Lung microvascular endothelial cell (primary cell): ENCODE measurements at places on chromosomes 11 and 22. TPM values are rescaled to one million over a fixed set of nuclear protein-coding genes. Genes with fewer than 3 reads are reported as not detected.

Gene OR6T1
- not detected in 2 replicates for total RNA-seq

Gene CARD18
- total RNA-seq = not detected in 2 replicates

Gene BCR
- 97.0 and 129 TPM in 2 replicates for total RNA-seq

Gene CBLIF
- total RNA-seq = not detected in 2 replicates

DNA sequence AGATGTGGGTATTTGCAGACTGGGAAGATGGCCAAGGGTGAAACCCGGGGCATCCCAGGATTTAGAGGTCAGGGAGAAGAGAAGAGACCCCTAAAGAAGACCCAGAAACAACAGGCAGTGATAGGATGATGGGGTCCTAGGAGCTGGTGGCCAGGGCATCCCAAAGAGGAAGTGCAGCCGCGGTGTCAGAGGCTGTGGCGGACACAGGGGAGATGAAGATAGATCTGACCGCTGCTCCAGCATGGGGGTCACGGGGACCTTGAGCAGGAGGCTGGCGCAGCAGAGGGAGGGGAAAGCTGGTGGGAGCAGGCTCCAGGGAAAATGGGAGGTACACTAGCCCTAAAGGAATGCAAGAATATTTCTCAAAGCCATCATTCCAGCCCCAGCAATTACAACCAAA, 47.3 kb downstream of the CTTN start:
- no peak for DNase-seq

DNA sequence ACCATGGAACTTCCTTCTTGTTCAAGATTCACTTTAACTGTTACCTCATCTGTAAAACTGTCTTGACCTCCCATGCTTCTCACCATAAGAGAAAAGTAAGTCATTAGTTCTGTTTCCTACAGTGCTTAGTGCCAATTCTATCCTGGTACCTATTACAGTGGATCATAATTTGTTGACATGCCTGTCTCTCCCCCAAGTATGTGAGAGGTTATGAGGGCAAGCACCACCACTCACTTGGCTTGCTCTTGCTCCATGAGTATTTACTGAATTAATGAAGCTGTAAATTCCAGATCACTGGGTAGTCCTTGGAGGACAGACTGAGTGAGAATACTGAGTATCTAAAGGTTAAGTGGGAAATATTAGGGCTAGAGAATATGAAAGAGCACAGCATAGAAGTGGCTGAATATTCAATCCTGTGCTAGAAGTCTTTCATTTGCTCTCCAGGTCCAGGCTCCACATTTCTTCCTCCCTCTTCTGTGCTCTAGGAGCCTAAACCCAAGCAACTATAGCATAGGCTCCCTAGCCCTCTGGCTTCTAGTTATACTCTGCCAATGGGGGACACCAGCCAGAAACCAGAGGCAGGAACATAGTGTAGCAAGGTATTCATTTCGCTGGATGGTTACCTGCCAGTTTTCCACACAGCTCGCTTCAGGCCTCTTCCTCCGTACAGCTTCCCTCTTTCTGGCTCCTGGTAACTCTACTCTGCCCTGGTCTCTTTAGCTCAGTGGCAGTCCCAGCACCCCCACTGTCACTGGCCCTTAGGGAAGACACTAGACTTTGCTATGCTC, 118.2 kb upstream of the SLC5A12 start:
- DNase-seq = no peak

GRCh38 chr22:46480396-46480795, 57.0 kb downstream of the CELSR1 start:
- DNase-seq = peak; percentile 50

Gene SNX15
- total RNA-seq = 6.8 and 10.7 TPM in 2 replicates

DNA sequence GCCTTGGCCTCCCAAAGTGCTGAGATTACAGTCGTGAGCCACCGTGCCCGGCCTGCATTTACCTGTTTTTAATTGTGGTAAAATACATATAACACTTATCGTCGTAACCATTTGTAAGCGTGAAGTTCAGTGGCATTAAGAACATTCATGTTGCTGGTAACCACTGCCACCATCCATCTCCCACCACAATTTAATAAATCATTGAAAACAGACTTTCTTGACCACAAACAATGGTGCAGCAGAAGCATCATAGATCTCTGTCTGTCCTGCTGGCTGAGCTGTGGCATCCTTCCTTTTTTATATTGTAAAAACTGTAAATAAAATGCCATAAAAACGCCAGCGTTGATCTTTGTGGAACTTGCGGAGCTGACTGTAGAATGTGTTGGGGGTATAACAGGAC, 24.3 kb downstream of the LRP5 start:
- DNase-seq = no peak

DNA sequence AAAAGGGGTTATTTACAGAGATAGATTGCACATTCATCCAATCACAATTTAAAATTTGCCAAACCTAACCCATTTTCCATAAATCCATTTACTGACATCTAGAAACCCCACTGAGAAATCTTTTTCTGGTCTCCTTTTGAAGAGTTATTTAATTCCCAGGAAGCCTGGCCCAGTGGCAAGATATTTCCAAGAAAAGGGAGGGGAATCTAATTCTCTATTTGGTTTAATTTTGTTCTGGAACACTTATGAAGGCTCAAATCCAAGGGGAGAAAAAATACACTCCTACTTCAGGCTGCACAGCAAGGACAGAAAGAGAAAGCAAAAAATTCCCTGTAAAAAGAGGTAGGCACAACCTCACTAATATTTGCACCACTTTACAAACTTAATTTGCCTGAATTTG, 88.2 kb upstream of the LDLRAD3 start:
- no peak for DNase-seq

GRCh38 chr11:122743949-122744348, 88.4 kb downstream of the UBASH3B start:
- DNase-seq = no peak

DNA sequence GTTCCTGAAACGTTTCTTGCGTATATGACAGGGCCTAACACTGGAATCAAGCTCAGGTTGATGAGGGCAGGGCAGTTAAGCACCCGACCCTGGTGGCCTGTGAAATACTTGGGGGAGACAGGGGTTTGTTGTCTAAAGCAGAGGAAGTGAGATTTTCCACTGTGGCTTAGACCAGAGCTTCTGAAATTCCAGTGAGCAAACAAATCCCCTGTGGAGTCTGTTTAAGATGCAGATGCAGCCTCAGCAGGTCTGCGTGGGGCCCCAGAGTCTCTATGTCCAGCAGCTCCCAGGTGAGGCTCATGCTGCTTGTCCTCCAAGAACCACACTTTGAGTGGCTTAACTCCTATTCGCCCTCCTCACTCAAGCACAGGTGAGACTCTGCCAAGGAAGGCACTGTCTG, 39.1 kb upstream of the PRAME start:
- no peak for DNase-seq

- DNase-seq = no peak
Observed at GRCh38 chr11:132080127-132080526, 709.7 kb downstream of the NTM start.

GRCh38 chr11:6667733-6668374, 12.2 kb upstream of the DCHS1 start:
- DNase-seq = peak; percentile 47

DNA sequence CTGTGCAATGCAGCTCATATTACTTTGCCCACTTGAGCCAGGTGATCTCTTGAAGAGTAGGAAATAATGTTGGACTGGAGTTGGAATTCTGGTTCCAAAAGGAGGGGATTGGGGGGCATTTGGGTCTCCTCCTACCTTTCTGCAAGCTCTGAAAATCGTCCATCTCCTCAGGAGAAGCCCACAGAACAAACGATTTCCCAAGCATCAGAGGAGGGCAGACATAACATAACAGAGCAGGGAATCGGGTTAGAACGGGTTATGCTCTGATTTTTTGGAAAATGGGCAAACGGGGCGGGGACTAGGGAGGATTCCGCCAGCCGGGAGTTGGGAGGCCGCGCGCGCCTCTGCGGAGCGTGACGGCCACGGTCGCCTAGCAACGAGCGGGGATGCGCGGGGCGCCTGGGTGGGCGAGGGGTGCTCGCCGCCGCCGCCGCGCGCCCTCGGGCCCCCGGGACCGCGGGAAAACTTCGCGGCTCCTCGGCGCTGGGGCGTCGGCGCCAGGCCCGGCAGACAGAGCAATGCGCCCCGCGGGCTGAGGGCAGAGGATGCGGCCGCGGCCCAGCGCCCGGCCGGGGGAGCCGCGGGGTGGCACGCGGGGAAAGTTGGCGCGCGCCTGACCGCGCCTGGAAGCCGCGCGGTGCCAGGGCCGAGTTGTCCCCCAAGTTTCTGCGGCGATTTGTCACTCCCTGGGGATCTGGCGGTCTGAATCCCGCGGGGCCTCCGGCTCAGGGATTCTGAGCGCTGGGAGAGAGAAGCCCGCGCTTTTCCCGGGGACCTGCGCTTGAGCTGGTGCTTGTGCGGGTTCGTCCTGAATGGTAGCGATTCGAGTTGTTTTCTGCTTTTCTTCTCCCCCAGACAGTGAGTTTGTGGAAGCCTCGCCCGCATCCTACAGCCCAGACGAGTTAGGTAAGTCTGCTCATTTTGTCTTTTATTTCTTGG, 27.8 kb upstream of the AMOTL1 start:
- DNase-seq = no peak

DNA sequence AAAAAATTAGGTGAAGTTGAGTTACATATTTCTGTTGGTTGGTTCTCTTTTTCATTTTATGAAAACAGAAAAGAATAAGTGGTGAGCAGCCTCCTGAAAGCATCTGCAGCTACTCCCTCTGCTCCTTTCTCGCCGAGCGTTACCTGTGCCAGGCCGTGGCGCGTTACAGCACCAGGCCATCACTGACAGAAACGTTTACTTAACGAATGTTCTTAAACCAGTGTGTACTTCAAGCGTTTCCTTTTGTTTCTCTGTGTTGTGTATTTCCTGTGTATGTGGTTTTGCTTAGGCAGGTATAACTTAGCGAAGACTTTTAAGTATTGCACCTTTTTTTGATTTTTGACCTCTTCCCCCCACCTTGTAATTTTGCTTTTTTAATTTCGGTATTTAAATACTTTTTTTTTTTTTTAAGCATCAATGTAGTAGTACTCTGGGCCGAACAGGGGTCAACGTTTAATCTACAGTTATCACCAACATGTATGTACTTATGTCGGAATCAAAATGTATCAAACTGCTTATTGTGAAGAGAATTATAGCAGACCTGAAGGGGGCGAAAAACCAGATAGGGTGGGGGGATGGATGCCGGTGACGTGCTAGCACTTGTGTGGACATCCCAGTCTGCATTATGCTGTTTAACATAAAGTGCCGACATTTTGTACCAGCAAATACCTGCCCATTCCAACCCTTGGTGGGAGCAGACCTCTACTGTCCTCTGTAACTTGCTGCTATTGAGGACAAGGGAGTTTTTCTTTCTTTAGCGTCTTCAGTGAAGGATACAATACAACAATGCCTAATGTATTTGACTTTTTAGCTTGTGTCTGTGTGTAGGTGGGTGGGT, 21.6 kb upstream of the ADSL start:
- DNase-seq = no peak
